ENCODE measurements at places on chromosomes 3 and 15.

GRCh38 chr3:4292301-4292700, 10.9 kb upstream of the SETMAR start:
- no peak for DNase-seq

DNA sequence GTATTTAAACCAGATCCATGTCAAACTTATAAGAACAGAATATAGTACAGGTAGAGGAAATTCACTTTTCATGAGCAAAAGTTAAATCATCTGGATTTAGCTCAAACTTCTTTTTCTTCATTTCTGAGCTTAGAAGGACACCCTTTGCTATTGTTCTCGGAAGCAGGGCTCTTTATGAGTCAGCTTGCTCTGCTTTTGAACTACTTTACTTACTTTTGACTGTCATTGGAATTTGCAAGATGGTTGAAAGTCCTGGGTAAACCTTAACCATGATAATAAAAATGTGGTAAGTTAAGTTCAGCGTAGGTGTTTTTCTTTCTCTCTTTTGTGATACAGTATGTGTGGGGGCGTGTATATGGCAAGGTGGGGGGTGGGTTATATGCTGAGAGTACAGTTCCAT, 312.7 kb upstream of the DPH6 start:
- no peak for DNase-seq

DNA sequence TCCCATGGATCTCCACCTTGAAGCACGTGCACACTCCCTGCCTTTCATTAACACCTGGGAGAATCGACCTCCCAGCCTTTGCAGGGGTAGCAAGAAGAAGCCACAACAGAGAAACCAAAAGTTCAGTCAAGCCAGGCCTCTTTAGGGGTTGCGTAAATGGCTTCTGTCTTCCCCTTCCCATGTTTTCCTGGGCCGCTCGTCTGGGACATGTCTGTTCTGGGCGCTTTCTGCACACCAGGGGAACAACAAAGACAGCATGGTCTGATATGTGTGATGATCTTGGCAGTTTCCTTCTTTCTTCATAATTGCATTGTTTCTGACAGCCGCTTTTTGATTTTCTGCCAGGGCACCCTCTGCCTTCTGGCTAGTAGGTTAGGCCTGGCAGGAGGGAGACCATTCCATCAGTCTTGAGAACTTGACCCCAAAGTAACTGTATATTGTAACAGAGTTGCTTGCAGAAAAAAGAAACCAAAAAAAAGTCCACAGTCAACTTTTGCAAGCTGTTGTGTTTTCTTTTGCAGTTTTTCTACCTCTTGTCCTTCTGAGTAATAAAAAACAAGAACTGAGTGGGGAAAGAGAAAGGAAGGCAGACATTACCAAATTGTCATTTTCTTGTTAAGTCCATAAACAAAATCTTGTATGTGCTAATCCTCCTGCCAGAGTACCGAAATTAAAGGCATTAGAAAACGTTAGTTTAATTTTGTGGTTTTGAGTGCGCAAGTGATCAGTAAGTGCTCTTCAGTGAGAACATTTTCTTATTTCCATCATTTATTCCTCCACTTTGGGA, 56.0 kb upstream of the FURIN start:
- DNase-seq = no peak

DNA sequence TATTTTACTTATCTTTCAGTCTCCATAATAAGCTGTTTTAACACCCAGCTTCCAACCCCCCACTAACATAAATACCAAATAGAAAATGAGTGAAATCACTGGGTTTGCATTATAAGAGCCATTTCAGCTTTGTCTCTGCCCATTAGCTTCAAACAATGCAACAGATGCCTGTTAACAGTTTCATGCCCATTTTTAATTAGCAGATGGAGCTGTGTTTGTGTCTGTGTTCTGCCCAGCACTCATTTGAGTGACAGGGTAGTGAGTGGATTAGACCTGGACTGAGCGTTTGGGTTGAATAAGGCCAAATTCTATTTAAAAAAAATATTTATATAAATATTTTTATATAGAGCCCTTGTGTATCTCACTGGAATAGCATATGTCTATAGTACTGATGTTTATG, 7.4 kb downstream of the RAB8B start:
- no peak for DNase-seq

DNA sequence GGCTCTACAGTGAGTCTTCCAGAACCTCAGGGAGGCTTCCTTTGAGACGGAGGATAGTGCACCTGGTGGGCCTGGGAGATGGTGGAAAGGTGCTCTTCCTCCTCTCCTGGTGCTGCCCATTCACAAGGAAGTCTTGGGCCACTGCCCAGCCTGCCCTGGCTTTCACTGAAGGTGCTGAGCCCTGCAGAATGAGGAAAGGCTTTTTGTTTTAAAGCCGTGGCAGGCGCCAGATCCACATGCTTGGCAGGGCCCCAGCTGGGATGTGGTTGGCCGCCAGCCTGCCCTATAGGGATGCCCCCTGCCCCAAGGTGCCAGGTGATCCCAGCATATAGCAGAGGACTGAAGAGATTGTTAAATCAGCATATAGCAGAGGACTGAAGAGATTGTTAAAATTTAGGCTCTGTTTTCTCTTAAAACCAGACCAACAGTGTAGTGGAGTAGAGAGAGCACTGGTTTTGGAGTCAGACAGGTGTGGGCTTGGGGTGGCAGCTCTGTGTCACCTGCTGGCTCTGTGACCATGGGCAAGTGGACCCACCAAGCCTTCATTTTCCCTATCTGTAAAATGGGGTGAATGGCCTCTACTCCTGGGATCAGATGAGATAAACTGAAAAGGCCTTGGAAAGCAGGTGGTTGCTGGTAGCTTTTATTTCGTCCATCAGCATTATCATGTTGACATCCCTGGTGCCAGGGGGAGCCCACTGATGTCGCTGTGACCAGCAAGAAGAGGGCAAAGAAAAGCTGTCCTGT, 53.3 kb downstream of the SLC6A6 start:
- DNase-seq = no peak

DNA sequence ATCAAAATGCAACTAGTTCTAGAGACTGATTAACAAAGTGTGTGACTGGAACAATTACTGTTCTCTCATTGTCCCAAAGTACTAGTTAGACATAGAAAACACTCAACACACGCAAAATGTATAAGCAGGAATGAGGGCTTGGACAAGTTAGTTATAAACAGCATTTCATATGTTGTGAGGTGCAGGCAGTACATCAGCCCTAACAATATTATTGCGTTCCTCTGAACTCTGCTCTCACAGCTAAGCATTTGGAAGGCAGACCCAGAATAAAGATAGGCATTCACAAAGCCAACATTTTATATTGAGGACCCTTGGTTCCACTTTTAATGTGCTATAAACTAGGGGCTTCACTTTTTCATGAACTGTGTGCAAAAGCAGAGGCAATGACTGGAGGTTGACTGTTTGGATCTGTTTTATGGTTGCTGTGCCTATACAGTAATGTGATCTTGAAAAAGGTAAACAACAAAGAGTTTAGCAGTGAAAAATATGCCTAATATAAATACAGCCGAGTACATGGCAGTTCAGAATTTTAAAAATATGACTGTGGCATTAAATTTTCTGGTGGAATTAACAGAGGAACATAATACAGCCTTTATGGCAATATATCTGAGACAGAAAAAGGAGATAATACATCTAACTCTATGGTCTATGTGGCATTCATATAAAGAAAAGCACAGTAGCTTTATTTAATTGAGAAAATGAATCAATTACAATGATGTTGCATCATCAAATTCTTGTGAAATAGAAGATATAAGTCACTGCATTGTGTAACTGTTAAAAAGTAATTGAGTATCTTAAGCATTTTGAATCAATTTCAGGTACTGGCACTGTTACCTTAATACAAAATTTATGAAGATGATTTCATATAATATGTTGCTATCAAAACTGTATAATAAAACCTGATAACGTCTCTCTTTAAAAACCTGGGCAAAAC, 80.0 kb upstream of the SKOR1 start:
- no peak for DNase-seq

DNA sequence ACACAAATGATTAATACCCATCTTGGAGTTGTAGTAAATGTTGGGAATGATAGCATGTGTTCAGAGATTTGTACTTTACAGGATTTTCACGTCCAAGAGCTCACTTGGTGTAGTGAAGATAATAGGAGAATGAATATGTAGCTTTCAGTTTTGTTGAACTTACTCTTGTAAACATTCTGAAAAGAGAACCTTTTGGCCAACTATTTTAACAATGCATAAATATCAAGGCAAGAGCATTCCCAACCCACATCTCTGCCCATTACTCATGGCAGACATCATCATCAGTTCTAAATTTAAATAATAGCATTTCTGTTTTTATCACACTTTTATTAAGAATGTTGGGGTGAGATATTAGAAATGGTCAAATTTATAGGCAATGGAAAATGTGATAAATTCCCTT, 465.2 kb upstream of the TPRG1 start:
- DNase-seq = no peak

- peak; percentile 21 for DNase-seq
Observed at GRCh38 chr3:129592381-129593131, 13.9 kb downstream of the PLXND1 start.

DNA sequence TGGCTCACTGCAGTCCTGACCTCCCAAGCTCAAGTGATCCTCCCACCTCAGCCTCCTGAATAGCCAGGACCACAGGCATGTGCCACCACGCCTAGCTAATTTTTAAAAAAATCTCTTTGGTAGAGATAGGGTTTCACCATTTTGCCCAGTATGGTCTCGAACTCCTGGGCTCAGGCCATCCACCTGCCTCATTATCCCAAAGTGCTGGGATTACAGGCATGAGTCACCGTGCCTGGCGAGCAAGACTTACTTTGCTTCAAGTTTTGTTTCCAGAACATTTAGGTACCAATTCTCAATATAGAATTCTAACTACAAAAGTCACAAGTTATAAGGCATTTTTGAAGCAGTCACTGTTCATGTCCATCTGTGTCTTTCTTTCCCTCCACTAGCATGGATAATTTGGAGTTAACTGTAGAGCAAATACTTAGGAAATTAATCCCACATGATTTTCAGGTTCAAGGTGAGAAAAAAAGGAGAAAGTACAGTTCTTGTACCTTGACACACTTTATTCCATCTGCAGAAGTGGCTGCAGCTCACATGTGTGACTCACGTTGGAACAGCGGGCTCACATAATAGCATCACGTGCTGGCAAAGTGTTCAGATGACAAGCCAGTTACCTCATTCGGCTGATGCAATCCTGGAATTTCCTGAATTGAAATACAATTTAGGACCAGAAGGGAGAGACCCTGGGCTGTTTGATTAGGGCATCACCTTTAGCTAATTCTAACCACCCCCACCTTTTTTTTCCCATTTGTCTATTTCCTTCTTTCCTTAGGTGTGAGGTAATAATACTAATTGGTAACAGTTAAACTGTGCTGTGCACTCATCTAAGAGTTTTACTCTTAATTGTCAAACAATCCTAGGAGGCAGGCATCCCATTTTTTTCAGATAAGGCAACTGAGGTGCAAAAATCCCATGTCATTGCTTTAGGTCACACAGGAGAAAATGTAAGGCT, 46.9 kb upstream of the NEDD4 start:
- no peak for DNase-seq

DNA sequence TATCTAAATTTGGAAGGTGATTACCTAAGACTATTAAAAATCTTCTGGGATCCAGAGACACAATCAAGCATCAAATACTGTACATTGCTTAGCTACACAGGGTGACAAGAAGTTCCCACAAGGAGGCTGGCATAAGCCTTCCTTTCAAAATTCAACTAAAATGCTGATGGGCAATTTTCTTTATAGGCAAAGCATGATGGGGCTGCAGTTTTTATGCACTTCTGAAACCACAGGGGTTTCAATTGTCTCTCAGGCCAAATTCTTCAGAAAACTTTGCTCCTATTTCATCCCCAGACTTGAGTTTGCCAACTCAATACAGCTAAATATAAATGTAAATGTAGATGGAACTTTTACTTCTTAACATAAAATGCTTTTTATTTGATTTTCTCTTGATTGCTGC, 241.6 kb downstream of the ZPLD1 start:
- DNase-seq = no peak

DNA sequence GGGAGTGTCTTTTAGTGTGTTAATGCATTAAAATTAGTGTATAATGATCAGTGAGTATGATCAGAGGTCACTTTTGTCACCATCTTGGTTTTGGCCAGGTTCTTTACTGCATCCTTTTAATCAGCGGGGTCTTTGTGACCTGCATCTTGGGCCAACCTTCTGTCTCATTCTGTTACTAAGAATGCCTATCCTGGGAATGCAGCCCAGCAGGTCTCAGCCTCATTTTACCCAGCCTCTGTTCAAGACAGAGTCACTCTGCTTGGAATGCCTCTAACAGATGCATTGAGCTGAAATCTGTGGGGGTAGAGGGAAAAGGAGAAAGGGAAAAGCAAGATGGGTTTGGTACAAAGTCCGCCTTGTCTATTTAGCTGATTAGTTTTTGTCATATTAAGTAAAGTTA, 5.3 kb upstream of the BLOC1S6 start:
- no peak for DNase-seq

GRCh38 chr3:171979081-171979480, 60.3 kb upstream of the FNDC3B start:
- DNase-seq = no peak

- DNase-seq = peak; percentile 47
Observed at GRCh38 chr15:40398413-40398873, 7.2 kb upstream of the IVD start.

DNA sequence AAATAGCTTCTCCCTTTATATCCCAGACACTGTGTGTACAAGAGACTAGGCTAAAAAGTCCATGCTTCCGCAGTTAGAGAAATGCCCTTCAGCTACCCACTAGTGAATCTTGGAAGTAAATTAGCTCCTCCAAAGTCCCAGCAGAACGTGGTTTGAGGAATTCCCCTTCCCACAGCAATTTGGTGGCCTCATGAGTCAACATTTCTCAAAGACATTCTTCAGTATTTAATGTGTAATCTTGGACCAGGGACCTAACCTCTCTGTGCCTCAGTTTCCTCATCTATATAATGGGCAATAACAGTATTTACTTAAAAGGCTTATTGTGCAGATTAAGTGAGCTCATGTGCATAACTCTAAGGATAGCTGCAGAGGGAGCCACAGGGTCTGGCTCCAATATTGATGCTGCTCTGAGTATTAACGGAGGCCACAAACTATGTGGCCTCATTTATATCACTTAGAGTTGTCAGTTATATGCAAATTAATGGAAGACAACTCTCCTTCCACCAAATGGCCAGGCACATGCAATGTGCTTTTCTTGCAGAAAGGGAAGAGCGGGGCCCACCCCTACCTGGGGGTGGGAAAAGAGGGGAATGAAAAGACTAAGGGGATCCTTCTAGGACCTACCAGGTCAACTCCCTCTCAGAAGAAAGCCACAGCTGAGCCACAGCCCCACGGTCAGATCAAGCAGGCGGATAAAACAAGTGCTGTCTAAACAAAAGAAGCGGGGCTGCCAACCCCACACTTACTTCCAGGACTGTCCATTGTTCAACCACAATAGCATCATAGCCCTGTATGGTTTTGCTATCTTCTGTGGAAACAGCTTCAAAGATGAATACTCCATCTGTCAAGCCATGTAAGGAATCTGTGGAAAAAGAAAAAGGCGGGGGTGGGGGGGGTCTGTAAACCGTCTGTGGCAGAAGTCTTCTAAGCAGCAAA, 92.4 kb downstream of the OXNAD1 start:
- no peak for DNase-seq
